ENCODE measurements at places on chromosomes 5 and 9.

DNA sequence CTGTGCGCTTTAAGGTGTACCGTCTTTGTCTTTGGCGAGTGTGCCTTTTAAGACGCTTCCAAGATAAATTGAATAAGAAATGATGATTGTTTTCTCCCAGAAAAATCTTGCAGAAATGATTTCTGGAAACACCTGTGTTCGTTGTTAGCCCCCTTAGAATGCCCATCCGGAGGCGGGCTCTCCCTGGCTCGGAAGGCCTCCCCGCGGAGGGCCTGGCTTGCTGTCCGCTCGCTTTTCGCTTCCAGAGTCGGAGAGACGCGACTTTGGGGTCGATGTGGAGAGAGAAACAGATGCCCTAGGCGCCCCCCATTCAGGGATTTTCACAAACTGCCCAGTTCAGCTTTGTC, 23.9 kb downstream of the LECT2 start:
- no peak for DNase-seq

GRCh38 chr5:158929552-158930218, 170.0 kb downstream of the EBF1 start:
- no peak for DNase-seq

DNA sequence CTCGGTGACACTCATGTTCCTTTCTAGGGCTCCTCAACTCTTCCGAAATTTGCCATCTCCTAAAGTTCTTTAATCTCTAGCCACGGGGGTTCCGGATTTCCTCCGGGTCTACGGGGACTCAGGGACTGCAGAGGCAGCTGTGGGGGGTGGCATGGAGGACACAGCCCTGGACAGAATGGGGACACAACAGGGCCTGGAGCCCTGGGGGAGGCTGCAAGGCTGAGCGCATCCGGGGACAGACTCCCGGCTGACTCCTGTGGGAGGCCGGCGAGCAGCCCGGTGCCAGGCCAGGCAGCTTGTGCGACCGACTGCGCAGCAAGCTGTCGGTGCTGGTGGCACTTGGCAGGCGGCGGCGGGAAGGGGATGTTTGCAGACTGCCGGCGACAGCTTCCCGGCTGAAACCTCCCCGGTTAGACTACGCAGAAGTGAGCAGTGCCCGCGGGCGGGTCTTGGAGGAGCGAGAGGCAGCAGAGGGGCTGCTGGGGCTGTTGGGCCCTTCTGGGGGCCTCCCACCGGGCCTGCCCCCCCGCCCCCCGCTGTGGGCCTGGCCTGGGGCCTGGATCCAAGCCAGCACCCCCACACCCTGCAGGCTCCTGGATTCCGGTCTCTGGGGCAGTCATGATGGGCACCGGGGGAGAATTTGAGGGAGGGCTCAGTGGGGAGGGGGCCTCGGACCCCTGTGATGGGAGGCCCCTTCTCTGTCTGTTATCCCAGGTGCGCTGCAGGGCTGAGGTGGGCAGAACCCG, 28.7 kb upstream of the UBAC1 start:
- no peak for DNase-seq

- no peak for DNase-seq
These were observed 62.9 kb downstream of the EFNA5 start for GRCh38 chr5:107607671-107608345.

DNA sequence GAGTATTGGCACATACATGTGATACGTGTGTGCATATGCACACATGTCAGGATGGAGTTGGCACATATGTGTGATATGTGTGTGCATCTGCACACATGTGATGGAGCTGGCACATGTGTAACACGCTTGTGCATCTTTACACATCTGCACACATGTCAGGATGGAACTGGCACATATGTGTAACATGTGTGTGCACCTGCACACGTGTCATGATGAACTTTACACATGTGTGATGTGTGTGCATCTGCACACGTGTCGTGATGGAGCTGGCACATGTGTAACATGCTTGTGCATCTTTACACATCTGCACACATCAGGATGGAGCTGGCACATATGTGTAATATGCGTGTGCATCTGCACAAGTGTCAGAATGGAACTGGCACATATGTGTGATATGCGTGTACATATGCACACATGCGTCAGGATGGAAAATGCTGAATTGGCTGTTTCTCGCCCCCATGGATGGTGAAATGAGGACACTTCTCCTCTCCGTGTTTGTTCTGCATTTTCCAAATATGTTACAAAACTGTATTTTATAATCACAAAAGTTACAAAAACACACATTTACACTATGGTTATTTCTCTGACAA, 16.3 kb upstream of the SLC6A19 start:
- DNase-seq = no peak

DNA sequence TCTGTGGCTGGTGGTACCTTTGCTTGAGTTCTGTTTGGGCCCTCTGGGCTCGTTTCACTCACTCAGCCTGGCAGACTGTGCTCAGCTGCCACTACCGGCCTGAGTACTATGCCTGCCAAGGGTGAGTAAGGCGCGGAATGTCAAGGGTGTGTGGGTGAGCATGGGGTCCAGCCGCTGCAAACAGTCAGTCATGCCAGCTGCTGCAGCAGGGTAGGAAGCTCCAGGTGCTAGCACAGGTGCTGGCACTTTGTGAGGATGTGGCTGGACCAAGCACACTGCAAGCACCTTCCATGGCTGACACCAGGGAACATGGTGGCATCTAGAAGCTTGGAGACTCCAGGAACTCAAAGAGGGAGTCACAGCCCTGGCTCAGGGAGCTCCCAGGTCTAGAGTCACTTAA, 368.6 kb upstream of the ACO1 start:
- DNase-seq = no peak

DNA sequence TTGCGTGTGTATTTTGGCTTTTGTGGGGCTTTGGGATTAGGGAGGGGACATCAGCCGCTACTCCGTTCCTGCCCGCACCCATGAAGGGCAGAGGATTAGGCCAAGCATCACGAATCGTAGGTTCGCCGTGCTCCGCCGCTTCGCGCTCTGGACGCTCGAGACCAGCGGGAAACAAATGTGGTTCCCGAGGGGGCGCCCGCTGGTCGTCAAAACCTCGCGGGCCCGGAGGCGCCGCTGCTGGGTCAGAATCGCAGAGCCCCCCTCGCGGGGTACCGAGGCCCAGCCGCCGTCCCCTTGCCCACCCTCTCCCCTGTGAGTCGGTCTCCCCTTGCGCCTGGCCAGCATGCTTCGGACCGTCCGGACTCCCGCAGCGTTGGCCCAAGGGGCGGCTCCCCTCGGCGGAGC, 2.3 kb upstream of the PAX5 start:
- DNase-seq = no peak

GRCh38 chr5:140072812-140073211, 29.7 kb upstream of the NRG2 start:
- DNase-seq = no peak

- DNase-seq = no peak
These were observed 97.7 kb upstream of the PRRC1 start for GRCh38 chr5:127419683-127420257.

DNA sequence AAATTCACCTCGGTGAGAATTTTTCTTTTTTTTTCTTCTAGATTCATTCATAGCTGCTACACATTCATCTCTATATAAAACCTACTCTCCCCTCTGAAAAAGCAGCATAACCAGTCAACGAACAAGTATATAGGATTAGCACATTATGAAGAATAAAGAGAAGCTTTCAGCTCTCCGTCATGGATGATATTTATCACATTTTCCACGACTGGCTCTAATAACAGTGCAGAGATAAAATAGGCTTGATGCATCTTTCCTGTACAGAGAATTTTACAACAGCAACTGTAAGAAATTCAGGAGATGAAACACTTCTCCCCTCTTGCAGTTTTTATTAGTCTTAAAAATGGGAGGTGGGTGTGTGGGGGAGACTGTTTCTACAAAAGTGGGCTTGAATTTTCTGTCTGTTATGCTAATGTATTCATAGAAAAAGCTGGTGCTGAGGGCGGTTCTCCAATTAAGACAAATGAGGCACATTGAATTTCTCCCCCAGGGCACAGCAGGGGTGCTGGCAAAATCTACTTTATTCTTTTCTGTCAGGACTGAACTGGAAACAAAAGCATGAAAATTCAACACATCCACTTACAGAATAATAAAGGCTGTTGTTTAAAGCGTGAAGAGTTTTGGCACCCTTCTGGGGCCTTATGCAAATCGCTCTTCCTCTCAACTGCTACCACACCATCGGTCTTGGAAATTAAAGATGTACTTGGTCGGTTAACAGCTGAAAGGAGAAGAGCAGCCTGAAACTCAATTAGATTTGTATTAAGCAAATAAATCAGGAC, 233.9 kb upstream of the ZNF608 start:
- DNase-seq = no peak

- DNase-seq = no peak
These were observed 29.2 kb downstream of the UGCG start for GRCh38 chr9:111925784-111926183.

- no peak for DNase-seq
These were observed 791 bp upstream of the STARD4 start for GRCh38 chr5:111513131-111513520.

- DNase-seq = no peak
These were observed 4.1 kb downstream of the DNAJB5 start for GRCh38 chr9:34993502-34994259.

GRCh38 chr5:140185409-140185808, 10.4 kb downstream of the CYSTM1 start:
- DNase-seq = no peak

GRCh38 chr9:103713631-103714030, 380.5 kb upstream of the SMC2 start:
- no peak for DNase-seq

GRCh38 chr5:128673411-128673957, 135.4 kb upstream of the FBN2 start:
- no peak for DNase-seq

DNA sequence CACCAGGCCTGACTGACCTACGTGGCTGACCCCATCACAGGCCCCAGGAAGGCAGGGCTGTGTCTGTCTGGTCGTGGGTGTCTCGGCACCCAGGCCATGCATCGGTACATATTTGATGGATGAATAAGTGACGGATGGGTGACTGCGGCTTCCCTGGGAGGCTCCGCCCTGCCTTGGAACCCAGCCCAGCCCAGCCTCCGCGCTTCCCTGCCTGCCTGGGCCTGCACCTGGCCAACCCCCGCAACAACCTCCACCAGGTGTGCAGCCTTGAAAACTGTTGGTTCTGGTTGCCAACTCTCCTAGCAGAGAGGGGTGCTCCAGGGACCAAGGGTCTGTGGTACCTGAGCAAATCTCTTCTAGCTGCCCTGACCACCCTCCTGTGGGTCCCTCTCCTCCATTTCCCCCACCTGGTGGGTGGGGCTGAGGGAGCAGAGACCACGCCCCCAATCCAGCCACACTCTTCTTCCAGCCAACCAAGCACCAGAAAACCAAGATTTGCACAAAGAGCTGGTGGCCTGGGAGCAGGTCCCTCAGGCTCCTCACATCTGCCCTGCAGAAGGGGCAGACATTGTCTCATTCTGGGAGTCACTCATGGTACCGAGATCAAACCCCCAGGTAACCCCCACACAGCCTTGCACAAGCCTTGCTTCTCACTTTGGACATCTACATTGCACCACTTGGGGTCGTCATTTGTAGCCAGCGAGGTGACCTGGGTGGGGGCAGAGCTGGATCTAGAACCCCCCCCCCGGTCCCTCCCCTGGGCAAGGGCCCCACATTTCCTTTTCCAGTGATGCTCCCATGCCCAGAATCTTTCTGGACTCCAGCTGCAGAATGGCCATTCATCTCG, 100.6 kb upstream of the IER5L start:
- no peak for DNase-seq

DNA sequence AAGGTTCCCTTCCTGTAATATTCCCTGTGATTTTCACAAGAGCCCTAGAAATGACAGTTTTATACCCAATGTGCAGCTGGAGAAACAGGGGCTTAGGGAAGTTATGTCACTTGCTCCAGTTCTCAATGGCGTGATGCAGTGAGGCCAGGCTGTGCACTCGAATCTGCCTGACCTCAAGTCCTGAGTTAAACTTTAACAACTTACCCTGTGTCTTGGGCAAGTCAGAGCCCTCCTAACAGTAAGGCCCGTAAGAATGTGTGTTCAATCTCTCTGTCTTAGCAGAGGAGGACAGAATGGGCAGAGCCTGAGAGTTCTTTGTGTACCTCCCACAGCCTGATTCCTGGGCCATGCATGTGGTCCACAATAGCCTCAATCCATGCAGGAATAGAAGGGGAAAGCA, 181.1 kb downstream of the TRIM32 start:
- DNase-seq = no peak

- no peak for DNase-seq
These were observed 84.7 kb upstream of the SLCO6A1 start for GRCh38 chr5:102583276-102584124.

DNA sequence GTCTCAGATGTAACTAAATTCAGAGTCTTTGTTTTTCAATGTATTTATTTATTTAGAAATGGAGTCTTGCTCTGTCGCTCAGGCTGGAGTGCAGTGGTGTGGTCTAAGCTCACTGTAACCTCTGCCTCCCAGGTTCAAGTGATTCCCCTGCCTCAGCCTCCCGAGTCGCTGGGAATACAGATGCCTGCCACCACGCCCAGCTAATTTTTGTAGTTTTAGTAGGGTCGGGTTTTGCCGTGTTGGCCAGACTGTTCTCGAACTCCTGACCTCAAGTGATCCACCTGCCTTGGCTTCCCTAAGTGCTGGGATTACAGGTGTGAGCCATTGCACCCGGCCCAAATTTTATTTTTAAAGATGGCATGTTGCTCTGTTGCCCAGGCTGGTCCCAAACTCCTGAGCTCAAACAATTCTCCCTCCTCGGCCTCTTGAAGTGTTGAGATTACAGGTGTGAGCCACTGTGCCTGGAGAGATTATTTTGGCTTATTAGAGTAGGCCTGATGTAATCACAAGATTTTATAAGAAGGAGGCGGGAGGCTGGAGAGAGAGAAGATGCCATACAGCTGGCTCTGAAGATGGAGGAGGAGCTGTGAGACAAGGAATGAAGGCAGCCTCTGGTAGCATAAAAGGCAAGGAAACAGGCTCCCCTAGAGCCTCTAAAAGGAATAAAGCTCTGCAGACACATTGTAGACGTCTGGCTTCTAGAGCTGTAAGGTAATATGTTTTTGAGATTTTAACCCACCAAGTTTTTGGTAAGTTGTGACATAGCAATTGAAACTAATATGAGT, 12.9 kb upstream of the KLF9 start:
- DNase-seq = no peak

GRCh38 chr9:30796764-30797163, 1587.7 kb upstream of the ACO1 start:
- DNase-seq = no peak

- DNase-seq = no peak
These were observed 120.7 kb upstream of the APC start for GRCh38 chr5:112616812-112617547.

GRCh38 chr5:58759745-58760144, 176.9 kb downstream of the RAB3C start:
- DNase-seq = no peak

GRCh38 chr5:127042593-127042992, 12.2 kb upstream of the MARCHF3 start:
- DNase-seq = no peak

DNA sequence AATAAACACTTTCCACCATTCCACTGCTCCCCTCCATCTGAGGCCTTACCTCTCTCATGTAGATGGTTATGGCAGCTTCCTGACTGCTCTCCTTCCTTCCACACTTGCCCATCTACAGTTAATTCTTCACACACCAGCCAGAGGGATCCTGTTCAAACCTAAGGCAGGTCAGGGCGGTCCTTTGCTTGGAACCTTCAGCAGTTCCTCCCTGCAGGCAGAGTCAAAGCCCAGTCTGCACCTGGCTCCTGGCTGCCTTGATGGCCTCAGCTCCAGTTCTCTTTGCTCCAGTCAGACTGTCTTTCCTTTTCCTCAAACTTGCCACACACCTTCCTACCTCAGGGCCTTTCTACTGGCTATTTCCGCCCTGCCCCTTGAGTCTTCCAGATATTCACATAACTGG, 30.2 kb upstream of the NR3C1 start:
- DNase-seq = no peak

GRCh38 chr9:87824216-87824875, 58.3 kb upstream of the SPATA31E1 start:
- no peak for DNase-seq

Data from hypothalamus (tissue), 51 donors.